ENCODE measurements at places on chromosomes 2 and 18.
A peak's percentile ranks its signal among the peaks of the same experiment; 100 is the strongest.

DNA sequence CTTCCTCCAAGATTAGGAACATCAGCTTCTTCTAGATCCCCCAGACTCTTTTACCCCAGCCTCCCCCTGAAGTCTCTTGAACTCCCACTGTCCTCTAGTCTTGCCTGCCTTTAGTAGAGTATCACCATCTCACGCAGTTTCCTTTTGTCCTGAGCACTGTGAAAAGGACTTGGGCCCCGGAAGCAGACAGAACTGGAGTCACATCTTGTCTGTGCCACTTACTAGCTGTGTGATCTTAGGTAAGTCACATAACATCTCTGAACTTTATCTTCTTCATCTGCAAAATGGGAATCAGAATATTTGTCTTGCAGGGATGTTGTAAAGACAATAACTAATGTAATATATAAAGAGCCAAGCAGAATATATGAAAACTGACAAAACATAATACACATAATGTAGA lies 8.4 kb upstream of the TRABD2A start:
- DNase-seq = no peak

GRCh38 chr18:63346031-63346430 lies 21.0 kb downstream of the KDSR start:
- no peak for DNase-seq

- no peak for DNase-seq
These were observed 515.5 kb upstream of the CHAC2 start for GRCh38 chr2:53252115-53252514.

DNA sequence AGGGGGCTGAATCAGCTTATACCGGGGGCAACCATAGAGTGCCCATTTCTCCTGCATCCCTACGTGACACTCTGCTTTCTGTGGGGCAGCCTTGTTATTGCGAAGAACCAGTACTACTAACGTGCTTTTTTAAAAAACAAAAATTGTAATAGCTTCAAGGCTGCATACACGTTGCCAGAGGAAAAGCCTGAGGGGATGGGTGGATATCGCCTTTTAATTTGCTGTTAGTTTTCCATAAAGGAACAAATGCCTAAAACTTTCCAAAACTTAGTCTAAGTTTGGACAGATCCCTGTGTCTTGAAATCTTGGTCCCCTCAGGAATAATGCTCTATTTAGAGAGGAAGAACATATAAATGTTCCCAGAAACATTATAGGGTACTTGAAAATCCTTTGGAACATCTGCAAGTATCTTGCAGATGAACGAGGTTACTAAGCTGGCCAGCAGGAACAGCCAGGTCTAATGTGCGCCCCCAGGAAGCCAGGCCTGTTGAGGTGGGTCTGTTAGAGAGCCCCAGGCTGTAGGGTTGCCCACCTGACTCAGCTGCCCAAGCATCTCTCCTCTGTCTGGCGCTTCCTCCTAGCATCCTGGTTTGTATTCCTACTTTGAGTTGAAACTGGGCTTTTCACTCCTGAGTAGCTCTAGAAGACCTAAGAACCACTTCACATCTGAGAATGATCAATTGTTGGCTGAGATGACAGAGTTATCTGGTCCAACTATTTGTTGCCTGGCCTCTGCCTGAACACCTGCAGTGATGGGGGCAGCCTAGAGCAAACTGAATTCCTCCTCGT lies 96.9 kb downstream of the TGOLN2 start:
- no peak for DNase-seq

DNA sequence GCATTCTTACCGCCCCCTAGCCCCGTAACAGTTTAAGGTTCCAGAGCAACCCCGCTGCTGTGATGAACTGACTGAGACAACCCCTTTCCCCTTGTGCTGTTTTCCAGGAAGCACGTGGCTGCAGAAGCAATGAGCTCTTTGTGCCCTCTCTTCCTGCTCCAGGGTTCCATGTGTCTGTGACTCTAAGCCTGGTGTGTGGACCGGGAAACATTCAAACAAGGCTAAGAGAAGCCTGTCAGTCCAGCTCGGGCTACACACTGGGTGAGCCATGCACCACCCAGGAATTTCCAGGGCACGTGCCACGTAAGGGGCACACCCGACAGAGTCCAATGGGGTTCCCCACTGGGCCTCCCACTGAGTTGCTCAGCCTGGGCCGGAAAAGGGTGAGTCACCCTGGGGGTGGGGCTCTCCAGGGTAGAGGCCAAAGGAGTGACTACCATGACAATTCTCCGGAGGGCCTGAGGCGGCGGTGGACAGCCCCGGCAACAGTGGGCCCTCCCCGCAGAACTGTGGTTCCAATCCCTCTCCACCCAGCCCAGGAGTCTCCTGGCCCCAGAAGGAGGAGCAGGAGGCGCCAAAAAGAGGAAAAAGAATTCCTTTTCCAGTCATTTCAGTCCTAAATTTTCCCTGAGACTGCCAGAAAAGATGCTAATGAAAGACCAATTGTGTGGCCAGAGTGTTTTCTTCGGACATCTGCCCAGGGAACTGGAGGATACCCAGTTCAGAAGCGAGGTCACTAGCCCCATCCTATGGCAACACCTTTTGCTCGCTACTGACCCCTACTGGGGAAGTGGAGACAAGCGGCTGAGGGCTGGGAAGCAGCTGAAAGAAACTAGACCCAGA lies 157.8 kb upstream of the SLC1A4 start:
- peak; percentile 90 for DNase-seq

DNA sequence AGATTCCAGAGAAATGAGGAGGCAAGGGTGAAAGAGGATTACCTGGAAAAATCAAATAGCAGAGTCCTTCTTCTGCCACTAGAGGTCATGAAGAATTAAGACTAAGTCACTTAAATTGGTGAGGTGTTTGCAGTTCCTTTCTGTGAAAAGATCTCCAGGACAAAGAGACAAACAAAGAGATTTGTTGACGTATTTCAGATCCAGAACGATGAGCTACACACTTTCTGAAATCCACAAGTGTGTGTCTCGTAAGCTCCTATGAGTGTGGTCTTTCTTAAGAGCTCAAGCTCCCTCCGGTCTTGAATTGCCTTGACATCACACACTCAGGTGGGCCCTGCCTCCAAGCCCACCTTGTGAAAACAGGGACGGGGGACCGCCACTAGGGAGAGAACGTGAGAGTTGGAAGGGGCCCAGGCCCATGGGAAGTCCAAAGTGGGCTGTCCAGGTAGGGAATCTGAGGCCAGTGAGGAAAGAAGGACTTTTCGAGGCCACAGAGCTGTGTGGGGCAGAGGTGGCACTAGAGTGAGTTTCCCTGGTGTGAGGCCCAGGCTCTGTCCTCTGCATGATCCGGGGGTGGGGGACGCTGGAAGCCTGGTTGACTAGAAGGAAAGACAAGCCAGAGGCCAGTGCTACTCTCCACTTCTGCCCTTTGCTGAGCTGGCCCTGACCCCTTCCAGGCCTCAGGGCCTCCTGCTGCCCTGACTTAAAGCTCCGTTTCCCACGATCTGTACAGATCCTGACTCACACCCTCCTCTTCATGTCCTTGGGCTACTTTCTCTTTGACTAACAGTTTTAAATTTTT lies 168.1 kb upstream of the NCK2 start:
- no peak for DNase-seq

GRCh38 chr18:68666381-68666780 lies 48.5 kb downstream of the TMX3 start:
- DNase-seq = no peak

GRCh38 chr2:1846046-1847015 lies 102.0 kb upstream of the PXDN start:
- no peak for DNase-seq

GRCh38 chr2:217911283-217912097 lies 91.3 kb downstream of the TNS1 start:
- DNase-seq = no peak

GRCh38 chr2:238606311-238606710 lies 179.6 kb downstream of the ASB1 start:
- DNase-seq = no peak
